ENCODE measurements at places on chromosomes 7 and 10.

GRCh38 chr7:148037044-148037443, 553.5 kb upstream of the C7orf33 start:
- DNase-seq: no peak

- no peak for DNase-seq
These were observed 63.1 kb downstream of the ZNF37A start for GRCh38 chr10:38157270-38157685.

GRCh38 chr7:94183289-94183749, 179.2 kb upstream of the BET1 start:
- DNase-seq: no peak

DNA sequence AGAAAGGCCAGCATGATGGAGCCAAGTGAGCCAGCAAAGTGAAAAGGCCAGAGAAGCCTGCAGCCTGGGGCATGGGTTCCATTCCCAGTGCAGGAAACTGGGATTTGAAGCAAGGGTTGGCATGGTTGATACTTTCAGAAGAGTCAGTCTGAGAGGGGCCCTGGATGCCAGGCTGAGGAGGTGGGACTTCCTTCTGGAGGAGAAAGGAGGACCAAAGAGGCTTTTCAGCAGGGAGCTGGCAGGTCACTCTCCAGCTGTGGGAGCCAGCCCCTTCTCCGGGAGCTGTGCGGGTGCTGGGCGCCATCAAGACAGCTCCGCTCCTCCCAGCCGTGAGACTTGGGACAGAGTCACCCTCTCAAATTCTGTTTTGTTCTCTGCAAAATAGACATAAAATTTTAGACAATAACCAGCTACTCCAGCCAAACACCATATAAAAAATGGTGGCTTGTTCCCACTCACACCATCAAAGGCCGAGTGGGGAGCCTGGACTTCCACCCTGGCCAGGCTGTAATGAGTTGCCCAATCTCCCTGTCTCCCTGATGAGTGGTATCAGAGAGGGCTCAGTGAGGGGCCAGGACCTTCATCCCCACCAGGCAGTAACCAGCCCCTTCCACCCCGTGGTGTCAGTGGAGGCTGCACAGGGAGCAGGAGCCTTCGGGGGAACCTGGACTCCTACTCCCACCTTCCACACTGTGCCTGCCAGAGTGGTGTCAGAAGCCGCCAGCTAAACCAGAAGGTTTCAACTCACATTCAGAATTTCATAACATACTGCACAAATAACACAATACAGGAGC, 133.6 kb upstream of the RET start:
- DNase-seq: no peak

- DNase-seq: no peak
These were observed 784 bp upstream of the SERPINE1 start for GRCh38 chr7:101125989-101126650.

DNA sequence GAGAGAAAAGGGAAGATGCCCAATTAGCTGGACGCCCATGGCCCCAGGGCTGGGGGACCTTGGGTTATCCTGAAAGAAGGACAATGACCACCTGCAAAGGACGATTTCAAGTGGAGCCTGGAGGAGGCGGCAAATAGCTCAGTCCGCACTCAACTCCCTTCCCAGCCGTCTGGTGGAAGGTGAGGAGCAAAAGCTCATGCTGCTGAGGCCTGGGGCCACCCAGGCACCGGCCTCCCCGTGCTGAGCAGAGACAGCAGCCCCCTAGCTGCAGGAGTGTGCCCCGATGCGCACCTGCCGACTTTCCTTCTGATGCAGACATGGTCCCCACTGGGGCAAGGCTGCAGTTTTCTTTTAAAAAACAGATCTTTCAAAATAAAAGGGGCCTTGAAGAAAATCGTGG, 7.9 kb downstream of the FAM20C start:
- DNase-seq: no peak

GRCh38 chr10:6925146-6925545, 345.1 kb upstream of the PRKCQ start:
- no peak for DNase-seq

GRCh38 chr10:125064681-125065492, 95.5 kb downstream of the CTBP2 start:
- DNase-seq: no peak

DNA sequence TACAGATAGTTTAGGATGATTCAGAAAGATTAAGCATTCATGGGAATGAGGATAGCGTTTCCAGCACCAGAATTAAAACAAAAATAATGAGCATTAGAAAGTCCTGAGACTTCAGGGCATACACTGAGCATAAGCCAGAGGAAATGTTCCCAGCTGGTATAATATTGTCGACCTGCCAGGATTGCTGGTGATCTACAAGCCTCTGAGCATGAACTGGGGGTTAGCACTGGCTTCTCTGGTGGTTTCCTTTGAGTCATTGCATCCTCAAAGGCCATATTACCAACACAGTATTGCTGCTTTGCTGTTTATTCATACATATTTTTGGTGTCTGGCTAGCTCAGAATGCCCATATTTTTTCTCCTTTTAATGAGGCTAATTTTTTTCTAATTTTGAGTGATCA, 10.7 kb upstream of the ATRNL1 start:
- DNase-seq: no peak

DNA sequence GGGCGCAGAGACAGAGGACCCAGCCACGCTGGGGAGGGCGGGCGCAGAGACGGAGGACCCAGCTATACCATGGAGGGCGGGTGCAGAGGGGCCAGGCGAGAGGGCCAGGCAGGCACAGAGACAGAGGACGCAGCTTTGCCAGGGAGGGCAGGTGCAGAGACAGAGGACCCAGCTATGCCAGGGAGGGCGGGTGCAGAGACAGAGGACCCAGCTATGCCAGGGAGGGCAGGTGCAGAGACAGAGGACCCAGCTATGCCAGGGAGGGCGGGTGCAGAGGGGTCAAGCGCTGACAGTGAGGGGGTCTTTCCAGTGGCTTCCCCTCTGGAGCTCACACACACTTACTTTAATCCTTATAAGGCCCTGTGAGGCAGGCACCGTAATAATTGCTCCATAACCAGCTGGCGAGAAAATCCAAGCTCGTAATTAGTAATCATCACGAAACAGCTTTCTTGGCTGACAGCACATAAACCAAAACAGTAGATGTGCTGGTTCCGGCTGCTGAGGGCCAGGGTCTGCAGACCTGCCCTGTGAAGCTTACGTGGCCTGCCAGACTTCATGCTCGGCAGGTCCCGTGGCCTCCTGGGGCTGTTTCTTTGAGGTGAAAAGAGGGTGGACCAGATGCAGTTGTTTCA, 137.2 kb downstream of the VIPR2 start:
- no peak for DNase-seq

GRCh38 chr10:87659571-87660483, at the start of gene PAPSS2:
Gene PAPSS2, plus strand, starts transcription at chr10:87659878. Its CDS starts 104 bp downstream, at chr10:87659982.
- DNase-seq: peak; percentile 4

GRCh38 chr7:133344275-133344674, 91.4 kb downstream of the EXOC4 start:
- no peak for DNase-seq
